NCI-H774 (cell line): ENCODE measurements at places on chromosomes 16 and 17.

DNA sequence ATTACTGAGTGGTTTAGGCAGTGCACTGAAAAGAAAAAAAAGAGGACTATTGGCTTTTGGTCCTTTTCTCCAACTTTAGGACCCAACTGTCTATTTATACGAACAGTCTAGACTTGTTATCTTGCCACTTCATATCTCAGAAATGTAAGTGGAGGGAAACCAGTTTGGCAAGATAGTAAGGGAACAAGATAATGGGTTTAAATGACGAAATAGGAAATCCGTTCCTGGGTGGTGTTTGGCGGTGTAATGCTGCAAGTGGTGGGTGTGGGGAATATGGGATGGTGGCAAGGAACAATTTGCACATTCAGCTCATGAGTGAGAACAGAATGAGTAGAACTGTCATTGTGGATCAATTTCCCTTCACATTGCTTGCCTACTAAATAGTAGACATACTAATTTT lies 44.7 kb downstream of the GRB7 start:
- DNase-seq = no peak

DNA sequence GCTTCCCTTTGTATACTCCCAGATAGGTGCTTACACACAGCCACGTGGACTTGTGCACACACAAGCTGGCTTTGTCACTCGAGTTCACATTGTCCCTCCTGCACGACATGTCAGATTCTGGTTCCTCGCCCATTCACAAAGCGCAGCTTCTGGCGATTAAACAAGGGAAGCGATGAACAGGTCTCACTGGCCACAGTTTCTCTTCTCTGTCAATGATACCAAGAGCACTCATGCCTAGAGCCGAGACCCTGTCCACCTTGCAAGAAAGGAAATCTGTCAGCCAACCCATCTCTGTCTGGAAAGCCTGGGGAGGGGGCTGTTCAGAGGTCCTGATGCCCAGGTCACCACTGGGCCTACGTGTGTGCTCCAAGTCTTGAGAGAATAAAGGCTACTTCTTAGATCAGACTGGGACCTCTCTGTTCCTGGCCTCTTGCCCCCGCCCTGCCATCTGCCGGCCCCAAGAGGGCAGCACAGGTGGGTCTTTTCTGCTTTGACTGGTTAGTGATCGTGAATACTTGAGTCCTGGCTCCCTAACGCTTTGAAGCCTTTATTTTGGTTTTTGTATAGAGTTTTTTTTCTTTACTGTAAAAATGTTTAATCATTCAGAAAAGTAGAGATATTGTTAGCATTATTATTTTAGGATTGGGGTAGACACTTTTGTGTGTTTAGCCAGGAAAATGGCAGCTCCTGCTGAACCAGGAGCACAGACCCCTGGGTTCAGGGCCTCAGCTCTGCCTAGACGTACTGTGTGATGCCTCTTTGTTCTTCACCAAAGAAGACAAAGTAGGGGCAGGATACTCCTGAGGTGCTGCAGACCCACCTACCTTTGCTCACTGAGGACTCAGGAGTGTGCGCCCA lies 104.7 kb downstream of the MRM1 start:
- peak; percentile 64 for DNase-seq

DNA sequence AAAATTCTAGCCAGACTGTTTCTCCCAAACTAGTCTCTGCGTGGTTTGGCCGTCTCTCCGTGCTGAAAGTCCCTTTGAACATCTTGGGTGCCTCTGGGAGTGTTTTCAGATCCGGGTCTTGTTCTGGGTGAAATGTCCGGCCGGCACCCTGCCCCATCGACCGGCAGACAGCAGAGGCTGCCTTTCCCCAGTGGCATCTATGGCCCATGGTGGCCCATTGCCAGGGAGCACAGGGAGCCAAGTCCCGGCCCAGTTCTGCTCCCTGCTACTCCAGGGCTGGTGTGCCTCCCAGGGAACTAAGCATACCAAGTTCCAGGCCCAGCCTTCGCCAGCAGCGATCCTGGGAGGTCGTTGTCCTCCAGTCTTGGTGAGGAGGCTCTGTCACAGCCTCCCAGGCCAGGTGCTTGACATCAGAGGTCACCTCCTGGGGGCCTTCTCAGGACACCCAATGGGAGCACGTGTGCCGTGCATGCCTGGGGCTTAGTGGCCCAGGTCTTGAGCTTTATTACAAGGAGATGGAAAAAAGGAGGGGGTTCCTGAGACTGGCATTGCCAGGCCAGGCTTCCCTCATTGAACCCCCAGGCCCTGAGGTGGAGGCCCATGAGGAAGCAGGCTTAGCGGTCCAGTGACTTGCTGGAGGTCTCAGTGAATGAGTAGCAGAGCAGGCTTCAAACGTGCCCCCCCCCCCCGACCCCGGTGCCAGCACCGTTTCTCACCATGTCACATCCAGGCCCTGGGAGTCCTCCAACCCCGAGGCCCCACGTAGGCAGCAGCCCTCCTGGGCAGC lies 54.0 kb downstream of the PGS1 start:
- no peak for DNase-seq

GRCh38 chr17:15411384-15412198 lies 55.8 kb downstream of the CDRT4 start:
- no peak for DNase-seq

- no peak for DNase-seq
Measured at GRCh38 chr17:34981538-34982241, 1.4 kb downstream of the LIG3 start.

GRCh38 chr17:7404737-7405349 lies 946 bp upstream of the TMEM256 start:
- peak; percentile 60 for DNase-seq

DNA sequence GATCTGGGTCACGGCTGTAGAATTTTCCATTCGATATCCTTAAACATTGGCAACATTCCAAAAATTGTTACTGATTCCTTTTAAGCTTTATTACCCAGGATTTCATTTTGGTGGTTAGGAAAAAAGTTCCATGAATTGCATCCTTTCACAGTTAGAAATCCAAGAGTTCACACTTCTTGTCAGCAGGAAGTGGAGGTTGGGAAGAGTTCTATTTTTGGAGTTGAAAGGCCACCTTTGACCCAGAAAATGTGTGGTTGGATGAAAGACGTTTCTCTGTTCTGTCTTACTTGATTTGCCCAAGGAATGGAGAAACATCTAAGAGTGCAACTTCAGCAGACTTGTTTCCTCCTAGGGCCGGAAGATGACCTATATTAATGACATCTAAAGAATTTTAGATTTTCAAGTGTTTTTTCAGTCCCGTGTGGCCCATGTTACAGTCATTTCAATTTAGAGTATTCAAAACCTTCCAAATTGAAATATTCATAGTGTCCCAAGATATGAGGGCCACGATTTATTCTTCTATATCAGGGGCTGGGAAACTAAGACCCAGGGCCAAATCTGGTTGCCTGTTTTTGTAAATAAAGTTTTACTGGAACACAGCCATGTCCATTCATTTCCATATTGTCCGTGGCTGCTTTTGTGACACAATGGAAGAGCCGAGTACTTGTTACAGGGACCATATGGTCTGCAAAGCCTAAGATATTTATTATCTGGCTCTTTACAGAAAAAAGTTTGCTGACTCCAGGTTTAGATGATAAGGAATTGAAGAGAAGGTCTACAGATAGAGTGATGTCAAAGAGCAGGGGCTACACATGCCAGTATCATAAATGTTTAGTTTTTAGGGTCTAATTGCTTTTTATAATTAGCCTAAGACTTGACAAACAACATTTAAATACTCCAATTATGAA lies 50.2 kb downstream of the CDK5R1 start:
- DNase-seq = no peak

GRCh38 chr17:21239680-21240368 lies 13.4 kb downstream of the NATD1 start:
- DNase-seq = no peak

DNA sequence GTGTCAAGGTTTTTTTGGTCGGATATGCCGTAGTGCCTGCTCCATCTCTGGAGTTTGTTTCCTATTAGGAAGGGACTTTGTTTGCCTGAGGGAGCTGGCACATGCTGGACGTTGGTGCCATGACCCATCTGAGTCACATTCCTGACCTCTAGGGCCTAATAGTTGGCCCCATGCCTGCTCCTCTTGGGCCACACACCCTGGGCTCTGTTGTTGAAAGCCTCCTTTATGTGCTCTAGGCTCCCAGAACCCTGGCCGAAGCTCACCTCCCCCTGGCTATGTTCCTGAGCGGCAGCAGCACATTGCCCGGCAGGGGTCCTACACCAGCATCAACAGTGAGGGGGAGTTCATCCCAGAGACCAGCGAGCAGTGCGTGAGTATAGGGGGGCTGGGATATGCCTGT lies 18.4 kb downstream of the LIMD2 start:
- DNase-seq = no peak

DNA sequence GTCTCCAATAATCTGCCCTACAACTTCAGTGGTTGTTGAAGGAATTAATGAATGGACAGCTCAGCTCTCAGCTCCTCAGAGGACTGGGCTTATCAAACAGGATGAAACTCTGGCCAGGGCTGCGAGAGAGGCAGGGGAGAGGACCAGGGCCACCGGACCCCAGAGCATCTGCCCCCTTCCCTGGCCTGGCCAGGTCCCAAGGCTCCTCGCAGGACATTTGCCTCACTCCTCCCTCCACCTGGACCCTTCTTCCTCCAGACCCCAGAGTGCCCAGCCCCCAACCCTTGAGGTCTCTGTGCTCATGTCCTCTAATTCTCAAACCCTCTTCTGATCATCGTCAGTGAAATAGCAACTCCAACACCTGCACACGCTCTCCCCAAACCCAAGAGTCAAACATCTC lies 3.7 kb downstream of the CD300C start:
- DNase-seq = no peak

- peak; percentile 74 for DNase-seq
Measured at GRCh38 chr17:76485569-76485968, 15.7 kb downstream of the RHBDF2 start.

DNA sequence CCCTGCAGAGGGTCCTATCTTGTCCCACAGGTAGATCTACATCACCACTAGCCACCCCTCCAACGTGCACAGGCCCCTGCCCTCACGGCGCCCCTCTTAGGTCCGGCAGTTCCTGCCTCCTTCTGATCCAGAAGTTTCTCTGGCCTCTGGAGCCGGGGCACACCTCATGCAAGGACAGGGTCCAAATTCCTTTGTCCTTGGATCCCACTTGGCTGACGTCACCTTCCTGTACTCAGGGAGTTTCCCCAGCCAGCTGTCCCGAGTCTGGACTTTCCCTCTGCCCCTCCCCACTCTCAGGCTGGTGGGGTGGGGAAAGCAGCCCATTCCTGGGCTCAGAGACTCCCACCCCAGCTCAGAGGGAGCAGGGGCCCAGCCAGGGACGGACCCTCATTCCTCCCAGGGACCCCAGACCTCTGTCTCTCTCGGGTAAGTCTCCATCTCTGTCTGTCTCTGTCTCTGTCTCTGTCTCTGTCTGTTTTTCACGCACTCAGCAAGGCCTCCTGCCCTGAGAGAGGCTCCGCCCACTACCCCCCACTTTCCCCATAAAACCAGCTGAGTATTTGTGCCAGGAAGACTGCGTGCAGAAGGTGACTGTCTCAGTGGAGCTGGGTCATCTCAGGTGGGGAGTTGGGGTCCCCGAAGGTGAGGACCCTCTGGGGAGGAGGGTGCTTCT lies at the start of gene IL32:
Gene IL32, plus strand, starts transcription at position 572 of the 673 bp plus-strand sequence. CDS start 172 bp downstream, outside the sequence.
- no peak for DNase-seq

DNA sequence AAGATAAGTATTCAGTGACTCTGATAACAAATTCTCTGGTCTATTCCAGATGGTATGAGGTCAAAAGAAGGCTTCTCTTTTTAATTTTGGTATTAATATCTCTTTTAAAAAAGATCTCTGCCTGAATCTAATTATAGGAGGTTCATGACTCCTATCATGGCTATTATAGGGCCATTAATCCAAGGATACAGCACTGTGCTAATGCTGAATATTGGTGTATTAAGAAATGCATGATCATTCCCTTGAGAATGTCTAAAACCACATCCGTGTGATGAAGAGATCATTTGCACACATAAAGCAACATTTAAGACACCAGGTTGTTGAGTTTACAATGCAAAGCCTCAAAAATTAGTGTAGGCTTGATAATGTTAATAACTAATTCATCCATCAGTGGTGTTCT lies 160.4 kb upstream of the MON1B start:
- no peak for DNase-seq

DNA sequence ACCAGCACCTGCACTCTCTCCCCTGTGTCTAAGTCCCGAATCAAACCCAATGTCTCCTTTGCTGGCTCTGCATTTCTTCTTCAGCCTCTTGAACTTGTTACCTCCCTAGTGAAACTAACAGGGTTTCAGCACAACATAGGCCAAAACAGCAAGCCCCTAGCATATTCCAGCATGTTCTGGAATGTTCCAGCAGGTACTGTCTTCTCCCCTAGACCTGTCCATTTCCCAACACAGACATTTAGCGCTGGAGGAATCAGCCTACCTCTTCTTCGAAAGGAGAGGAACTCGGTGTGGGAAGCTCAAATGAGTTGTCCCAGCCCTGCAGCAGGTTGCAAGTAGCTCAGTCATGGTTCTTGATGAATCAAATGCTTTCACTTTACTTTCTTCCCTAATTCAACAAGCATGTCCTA lies 47.1 kb downstream of the LITAF start:
- no peak for DNase-seq

- DNase-seq = no peak
Measured at GRCh38 chr17:16354585-16354984, 1.3 kb upstream of the CENPV start.

- DNase-seq = peak; percentile 89
Measured at GRCh38 chr17:44137891-44138709, 3.6 kb upstream of the HROB start.

GRCh38 chr16:7644176-7644575 lies 311.5 kb downstream of the RBFOX1 start:
- no peak for DNase-seq

DNA sequence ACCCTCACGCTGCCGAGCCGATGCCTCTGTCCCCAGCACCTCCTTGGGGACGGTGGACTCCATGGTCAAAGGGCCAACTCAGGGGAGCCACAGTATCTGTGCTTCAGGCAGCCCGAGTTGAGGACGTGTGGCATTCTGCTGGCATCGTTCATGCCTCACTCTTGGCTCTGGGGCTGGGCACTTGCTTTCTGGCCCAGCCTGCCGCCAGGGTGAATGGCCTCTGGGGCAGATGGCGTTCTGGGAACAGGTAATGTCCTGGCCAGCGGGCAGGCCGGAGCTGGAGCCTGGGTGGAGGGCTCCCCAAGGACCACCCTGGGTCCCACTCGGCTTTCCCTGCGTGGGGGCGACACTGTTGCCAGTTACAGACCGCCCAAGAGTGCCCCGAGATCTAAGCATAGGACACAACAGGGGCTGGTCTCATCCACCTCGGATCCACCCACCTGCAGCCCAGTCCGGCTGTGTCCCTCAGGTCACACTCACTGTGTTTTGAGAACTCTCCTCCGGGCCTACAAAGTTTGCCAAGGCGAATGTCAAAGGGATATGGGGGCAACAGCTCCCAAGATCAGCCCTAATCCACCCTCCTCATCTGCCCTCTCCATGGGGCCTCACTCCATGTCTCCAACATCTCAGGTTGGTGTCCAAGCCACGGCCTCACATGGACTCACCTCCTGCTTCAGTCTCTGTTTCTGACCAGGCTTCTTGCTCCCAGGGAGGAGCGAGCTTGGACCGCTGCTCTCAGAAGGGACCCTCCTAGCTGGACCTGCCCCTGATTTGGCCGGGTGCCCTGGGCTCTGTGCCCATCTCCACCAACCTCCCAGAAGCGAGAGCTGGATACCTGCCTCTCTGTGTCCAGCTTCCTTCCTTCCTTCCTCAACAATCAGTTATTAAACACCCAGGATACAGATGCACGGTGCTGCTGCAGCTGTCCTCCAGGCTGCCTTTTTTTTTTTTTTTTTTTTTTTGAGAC lies 60.8 kb downstream of the TMEM235 start:
- DNase-seq = no peak
